Right renal cortex interstitium (tissue), 3 donors: ENCODE measurements at places on chromosomes 1 and 21. TPM values are rescaled to one million over a fixed set of nuclear protein-coding genes. Genes with fewer than 3 reads are reported as not detected.

The FALEC gene
- polyA plus RNA-seq, result 0.40 TPM

The AMY1A gene
- polyA plus RNA-seq, result not detected

The KIF21B gene
- 2.0 TPM for polyA plus RNA-seq

The CD160 gene
- 0.94 TPM for polyA plus RNA-seq

The CFHR2 gene
- polyA plus RNA-seq, result not detected

The FMO2 gene
- polyA plus RNA-seq, result 1.1 TPM

The TRAF3IP3 gene
- polyA plus RNA-seq, result 1.6 TPM

The ARHGAP29 gene
- 87.2 TPM for polyA plus RNA-seq

- DNase-seq, result no peak
Measured at GRCh38 chr1:156677616-156678596, 699 bp upstream of the NES start.

- DNase-seq, result no peak
Measured at GRCh38 chr1:3716351-3716750, 35.9 kb upstream of the CCDC27 start.

- no peak for DNase-seq
Measured at GRCh38 chr21:36241717-36242116, 78.3 kb upstream of the MORC3 start.

DNA sequence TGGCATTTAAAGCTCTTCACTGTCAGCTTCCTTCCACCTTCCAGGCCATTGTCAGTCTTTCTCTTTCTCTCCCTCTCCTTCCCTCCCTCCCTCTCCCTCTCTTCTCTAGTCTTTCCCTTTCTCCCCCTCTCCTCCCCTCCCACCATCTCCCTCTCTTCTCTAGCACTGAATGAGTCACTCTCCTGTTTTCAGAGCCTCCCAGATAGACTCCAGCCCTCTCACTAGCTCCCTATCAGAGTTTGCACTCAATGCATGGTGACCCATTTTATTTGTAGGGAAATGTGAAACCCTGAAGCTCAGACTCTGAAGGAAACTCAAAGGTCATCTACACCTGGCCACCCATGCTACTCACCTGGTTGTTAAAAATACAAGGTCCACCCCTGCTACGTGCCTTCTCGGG, 4.4 kb upstream of the MATN1 start:
- no peak for DNase-seq

- no peak for DNase-seq
Measured at GRCh38 chr21:29084372-29084771, 10.9 kb upstream of the CCT8 start.

- DNase-seq, result no peak
Measured at GRCh38 chr21:38756746-38757145, 49.0 kb upstream of the ETS2 start.

- DNase-seq, result no peak
Measured at GRCh38 chr1:202649553-202650392, 60.5 kb downstream of the SYT2 start.
